ENCODE measurements at places on chromosomes 7 and 10.

DNA sequence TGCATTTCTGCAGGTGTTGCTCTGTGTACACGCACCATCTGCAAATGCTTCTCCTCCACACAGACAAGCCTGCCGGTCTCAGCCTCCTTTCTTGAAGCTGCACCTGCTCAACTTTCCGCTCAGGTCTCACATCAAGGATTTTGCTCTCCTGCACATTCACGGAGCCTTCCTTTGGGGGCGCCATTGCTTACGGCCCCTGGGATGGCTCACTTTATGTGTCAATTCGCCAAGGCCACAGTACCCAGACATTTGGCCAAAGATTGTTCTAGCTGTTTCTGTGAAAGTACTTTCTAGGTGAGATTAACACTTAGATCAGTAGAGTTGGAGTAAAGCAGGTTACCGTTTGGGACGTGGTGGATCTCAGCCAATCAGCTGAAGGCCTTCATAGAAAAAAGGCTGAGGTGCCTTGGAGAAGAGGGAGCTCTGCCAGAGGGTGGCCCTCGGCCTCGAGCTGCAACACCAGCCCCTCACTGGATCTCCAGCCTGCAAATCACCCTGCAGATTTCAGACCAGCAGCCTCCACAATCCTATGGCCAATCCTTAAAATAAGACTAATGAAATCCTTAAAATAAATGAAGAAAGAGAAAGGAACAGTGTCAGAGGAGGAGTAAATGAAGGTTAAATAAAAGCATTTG, 39.9 kb upstream of the PPP2R2D start:
- no peak for DNase-seq

DNA sequence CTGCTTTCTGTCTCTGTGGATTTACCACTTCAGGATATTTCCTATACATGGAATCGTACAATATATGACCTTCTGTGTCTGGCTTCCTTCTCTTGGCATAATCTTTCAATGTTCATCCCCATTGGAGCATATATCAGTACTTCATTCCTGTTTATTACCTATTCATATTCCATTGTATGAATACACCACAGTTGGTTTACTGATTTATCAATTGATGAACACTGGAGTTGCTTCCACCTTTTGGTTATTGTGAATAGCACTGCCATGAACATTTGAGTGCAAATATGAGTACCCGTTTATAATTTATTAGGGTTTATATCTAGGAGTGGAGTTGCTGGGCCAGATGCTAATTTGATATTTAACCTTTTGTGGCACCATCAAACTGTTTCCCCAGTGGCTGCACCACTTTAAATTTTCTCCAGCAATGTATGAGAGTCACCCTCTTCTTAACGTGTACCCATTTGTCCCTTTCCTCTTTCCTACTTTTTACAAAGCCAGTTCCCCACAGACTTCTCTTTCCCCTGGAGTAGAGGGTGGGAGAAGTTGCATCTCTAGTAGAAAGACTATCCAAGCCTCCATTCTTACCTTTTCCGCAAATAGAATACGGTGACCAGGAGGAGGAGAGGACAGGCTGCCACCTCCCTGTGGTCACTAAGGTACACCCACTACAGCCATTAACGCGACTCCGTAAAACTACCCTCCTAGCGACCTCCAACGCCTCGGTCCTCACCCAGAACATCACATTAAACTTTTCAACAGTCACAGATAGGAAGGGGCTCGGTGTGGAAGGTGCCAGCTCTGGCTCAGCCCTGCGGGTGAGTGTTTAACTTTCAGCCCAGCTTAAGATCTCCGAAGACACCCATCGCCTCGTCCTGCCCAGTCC, 25.6 kb downstream of the SCD start:
- DNase-seq: no peak

DNA sequence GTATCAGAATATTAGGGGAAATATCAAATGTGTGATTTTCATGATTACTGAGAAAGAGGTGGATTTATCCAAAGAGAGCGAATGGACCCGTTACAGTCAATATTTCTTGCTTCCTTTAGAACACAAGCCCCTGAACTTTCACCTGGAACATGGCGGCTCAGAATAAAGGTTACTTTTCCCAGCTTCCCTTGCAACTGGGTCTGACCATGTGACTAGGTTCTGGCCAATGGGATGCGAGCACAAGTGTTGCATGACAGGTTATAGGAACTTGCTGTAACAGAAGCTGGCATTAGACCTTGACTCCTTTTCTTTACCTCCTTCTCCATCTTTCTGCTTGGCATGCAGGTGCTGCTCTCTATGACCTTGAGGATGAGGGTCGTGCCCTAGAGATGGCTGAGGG, 556.1 kb downstream of the TYW1 start:
- no peak for DNase-seq

GRCh38 chr7:44646921-44647636, 40.7 kb downstream of the OGDH start:
- DNase-seq: no peak

- no peak for DNase-seq
Measured at GRCh38 chr10:133212853-133213494, 17.0 kb upstream of the UTF1 start.

GRCh38 chr10:133150656-133151055, 9.4 kb upstream of the KNDC1 start:
- DNase-seq: no peak

DNA sequence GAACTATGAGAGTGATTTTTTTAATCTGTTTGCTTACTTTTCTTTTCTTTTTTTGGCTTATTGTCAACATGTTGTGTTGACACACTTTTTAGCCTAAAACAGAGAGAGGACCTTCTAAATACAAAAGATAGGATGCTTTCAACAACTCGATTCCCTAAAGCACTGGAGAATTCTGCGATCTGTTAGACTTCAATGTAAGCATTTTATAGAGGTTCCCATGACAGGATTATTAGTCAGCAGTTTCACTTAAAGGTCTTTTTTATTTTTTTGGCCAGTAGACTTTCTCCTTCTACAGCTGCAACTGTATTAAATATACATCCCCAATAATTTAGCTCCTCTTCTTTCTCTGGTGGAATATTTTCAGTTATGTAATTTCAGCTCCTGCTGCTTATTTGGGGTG, 12.7 kb upstream of the NRP1 start:
- no peak for DNase-seq

GRCh38 chr7:2450198-2451107, 25.7 kb downstream of the GRIFIN start:
- no peak for DNase-seq

DNA sequence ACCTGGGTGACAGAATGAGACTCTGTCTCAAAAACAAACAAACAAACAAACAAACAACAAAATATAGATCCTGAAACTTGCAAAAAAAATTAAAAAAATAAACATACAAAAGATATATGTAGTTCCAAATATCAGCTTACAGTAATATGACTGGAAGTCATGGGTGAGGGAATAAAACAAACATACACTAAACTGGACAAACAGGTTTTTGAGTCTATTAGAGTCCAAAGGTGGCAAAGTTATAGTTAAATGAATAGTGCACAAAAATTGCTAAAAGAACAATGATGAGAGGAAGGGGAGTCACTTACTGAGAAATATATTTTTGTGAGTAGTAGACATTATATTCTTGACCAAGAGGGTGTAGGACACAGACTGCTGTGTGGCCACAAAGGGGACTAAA, 16.7 kb upstream of the RSBN1L start:
- DNase-seq: no peak

DNA sequence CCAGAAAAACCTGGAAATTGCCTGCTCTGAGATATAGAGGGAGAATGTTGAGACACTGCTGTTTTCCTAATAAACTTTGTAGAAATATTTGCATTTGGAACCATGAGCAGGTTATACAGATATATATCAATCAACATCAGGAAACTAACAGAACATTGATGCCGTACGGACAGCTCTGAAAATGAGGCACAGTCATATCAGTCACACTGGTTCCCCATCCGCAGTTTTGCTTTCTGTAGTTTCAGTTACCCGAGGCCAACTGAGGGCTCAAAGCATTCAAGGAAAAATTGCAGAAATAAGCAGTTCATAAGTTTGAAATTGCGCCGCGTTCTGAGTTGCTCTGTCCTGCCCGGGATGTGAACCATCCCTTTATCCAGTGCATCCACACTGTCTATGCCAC, 137.9 kb downstream of the KLF6 start:
- DNase-seq: peak; percentile 18

- no peak for DNase-seq
Measured at GRCh38 chr10:75508814-75509306, 77.4 kb downstream of the LRMDA start.

- no peak for DNase-seq
Measured at GRCh38 chr10:92993699-92994272, 66.8 kb upstream of the CYP26C1 start.

- no peak for DNase-seq
Measured at GRCh38 chr10:24027107-24027506, 181.8 kb upstream of the KIAA1217 start.

DNA sequence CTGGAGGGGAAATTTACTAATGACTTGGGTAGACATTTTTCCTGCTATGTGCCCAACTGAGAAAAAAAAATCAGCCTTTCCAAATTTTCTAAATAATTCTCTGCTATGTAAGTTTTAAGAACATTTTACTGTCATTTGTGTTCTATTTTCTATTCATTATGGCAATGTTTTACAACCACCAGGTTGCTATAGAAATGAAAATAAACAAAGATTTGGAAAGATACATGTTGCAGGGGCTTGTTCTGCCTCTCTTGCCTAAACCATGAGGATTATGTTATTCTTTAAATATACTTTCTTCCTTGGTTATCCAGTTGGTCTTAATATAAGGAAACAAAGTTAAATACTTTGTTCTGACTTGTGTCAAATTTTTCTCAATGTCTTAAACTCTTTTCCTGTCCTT, 257.2 kb downstream of the TWIST1 start:
- DNase-seq: no peak

DNA sequence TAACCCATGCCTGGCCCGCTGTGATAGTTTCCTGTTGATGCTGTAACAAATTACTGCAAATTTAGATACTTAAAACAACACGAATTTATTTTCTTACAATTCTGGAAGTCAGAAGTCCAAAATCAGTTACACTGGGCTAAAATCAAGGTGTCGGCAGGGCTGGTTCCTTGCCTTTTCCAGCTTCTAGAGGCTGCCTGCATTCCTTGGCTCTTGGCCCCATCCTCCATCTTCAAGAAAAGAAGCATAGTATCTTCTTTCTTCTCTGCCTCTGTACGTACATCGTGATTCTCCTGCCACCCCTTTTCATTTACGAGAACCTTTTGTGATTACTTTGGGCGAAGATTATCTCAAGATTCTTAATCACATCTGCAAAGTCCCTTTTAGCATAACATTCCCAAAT, 1.6 kb upstream of the TIAL1 start:
- no peak for DNase-seq

- peak; percentile 30 for DNase-seq
Measured at GRCh38 chr7:152145853-152146466, 120.5 kb downstream of the GALNT11 start.

GRCh38 chr10:100980711-100981110, 6.6 kb downstream of the MRPL43 start:
- no peak for DNase-seq

DNA sequence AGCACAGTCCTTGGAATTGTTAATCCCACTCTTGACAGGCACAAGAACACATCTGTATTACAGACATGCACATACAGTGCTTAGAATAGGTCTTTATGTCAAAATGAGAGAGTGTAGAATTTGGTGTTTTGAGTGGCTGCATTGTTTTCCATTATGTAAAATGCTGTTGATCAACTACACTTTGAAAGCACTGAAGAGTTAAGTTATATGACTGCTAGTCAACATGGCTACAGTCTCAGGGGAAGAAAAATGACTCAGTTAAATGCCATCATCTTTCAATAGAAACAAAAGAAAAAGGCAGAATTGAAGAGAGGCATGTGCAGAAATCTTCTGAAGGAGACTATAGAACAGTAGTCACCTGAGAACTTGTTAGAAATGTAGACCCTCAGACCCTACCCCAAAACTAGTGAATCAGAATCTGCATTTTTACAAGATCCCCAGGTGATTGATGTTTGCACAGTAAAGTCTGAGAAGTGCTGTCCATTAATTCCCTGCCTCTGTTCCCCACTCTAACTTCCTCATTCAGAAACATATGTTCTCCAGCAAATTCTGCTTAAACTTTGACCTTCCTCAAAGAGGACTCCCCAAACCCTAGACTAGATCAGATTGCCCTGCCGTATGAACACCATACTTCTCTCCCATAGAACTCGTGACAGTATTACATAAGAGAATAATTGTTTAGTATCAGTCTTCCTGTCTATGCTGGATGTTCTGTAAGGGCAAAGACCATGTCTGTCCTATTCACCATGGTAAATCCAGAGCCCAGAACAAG, 16.0 kb downstream of the SND1 start:
- DNase-seq: no peak

DNA sequence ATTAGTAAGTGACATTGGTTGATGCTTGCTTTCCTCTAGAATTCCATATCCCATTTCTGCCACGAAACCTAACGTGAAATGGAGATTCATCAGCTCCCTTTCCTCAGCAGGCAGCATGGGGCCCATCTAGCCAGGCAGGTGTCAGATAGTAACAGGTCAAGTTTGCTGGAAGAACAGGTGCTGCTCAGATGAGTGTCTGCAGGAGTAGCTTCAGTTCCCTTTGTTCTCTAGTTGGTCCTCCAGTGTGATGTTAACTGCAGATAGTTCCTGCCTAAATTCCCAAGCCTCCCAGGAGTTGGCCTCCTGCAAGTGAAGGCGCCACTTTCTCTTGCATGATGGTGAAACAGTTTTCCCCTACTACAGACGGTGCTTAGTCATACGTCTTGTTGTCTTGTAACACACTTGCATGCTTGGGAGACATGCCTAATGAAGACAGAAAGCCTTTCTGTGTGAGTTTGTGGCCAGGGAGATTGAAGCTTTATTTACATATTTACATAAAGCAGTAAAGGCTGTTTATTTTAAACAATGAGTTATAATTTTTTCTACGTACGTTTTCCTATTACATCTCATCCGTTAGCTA, 175.4 kb downstream of the CHN2 start:
- DNase-seq: no peak

DNA sequence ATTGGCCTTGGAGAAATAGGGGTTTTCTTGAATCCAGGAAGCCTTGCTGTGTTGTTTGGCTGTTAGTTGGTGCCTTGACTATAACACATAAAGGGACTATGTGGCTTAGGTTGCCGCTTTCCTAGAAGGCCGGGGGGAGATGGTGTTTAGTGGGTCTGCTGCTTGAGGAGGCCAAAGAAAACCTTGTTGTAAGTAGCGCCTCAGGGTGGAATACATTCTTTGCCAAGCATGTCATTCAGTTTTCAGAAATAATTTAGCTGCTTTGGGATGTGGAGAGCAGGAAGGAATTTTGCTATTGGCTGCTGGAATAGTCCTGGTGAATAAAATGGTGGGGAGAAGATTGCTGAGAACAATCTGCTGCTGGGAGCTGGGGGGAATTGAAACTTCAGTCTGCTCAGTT, 132.9 kb upstream of the WNT16 start:
- no peak for DNase-seq

- DNase-seq: no peak
Measured at GRCh38 chr10:77925410-77925794, 1.2 kb downstream of the DLG5 start.
